ENCODE measurements at places on chromosomes 13 and 19. TPM values are rescaled to one million over a fixed set of nuclear protein-coding genes. Genes with fewer than 3 reads are reported as not detected.

DNA sequence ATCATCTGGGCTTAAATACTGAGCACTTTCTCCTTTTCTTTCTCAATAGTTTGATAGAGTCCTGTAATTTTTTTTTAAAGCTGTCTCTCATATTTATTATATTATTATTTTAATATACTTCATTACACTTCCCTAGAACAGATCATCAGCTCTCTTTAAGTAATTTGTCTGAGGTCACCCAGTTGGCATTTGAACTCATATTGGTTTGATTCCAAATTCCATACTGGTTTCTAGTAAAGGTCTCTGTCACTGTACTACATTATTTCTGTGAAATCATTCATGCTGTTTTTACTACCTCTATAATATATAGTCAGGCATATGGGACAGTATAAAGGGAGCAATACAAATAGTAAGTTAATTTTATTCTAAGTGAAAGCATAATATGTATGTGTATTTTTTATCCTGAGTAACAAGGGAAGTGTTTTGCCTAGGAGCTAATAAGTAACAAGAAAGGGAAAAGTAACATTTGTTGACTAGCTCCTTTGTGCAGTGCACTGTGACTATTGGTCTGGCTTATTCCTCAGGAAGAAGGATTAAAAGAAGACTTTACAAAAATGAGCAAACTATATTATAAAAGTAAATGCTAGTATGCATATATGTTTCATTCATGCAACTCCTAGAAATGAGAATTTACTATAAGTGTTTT is 14.3 kb downstream of the LPAR6 start:
- no peaks in the 10 kb centered on the region for H3K27me3 ChIP-seq
- H3K4me3 ChIP-seq = no peak overlapping the region
- DNase-seq = no peak

DNA sequence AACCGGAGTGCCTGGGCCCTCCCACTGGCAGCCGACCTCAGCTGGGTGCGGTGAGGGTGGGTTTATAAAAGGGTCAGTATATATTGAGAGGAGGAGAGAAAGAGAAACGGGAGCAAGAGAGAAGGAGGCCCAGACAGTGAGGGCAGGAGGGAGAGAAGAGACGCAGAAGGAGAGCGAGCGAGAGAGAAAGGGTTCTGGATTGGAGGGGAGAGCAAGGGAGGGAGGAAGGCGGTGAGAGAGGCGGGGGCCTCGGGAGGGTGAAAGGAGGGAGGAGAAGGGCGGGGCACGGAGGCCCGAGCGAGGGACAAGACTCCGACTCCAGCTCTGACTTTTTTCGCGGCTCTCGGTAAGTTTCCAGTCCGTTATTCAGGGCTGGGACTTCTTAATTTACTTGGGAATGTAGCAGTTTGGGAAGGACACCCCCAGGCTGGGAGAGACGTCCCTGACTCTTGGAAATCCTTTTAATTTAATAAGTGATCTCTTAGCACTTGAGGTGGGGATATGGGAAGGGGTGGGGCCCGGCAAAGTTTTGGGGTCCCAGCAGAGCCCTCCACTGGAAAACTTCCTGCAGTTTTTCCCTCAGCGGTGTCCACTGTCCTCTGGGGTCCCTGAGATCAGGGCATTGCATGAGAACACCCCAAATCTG is at the start of gene EMP3:
EMP3 (plus strand) TSS at position 288 of the 646 bp plus-strand sequence. CDS start 1,293 bp downstream, outside the sequence.
- H3K4me3 ChIP-seq = peak within 1 kb of the TSS; percentile 40
- peaks cover 89% of the 10 kb centered on the region for H3K4me1 ChIP-seq

GRCh38 chr13:66214467-66214866 is 1015.7 kb downstream of the PCDH9 start:
- no peaks in the 10 kb centered on the region for H3K27me3 ChIP-seq
- no peaks in the 10 kb centered on the region for H3K36me3 ChIP-seq
- no peak overlapping the region for H3K27ac ChIP-seq
- no peak overlapping the region for H3K4me3 ChIP-seq
- H3K4me1 ChIP-seq = no peaks in the 10 kb centered on the region
- DNase-seq = no peak

DNA sequence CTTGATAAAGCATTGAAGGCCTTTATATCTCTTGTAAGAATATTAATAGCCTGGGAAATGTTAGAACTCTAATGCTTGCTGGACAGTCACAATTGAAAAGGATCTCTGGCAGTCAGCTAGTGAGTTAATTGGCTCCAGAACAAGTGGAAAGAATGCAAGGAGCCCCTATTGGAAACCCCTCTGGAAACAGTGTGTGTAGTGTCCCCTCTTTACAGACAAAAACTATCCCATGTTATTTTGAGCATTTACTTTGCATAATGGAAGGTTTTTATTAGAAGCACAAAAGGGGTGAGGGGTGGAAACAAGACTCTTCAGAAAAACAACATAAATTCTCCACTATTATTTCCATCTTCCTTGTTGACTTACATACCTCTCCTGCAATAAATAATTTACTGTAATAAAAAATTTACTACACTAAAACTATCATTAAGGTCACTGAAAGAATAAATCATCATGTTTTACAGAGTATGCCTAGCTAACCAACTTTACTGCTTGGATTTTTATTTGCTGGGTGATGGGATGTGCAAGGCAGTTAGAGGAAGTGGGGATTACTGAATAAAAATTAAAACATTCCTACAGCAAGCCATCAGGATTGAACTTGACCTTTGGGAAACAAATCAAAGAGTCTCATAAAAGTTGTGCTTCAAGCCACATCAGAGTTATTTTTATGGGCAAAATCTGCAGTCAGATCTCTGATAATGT is 610.4 kb downstream of the TBC1D4 start:
- H3K4me3 ChIP-seq = no peak overlapping the region
- H3K36me3 ChIP-seq = no peaks in the 10 kb centered on the region
- H3K27ac ChIP-seq = no peak overlapping the region

DNA sequence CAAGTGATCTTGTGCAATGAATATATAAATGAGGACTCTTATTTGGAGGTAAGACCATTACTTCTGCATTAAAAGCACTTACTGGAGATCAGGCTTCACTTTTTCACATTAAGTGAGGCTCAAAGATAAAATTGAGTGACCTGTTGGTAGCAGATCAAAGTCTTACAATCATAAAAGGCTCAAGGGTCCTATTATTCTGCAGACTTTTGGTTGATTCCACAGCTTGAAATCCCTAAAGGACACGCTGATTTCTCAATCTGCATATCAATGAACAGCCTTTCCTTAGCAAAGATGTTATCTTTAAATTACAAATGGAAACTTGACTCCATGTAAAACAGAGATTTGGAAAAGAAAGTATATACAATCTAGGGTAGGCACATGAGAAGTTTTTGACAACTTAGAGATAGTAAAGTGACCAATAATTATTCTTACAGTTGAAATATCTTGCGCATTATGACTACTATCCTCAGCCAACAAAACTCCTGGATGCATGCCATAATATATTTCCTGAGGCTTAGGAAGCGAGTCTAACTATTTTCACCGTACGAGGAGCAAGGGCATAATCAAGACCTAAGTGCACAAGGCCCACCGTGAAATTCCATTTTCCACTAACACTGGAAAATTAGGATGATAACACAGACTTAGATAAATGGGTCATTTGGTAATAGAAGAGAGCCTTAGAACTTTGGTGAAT is 640.7 kb downstream of the LIG4 start:
- no peak overlapping the region for H3K4me3 ChIP-seq
- DNase-seq = no peak
- no peak overlapping the region for H3K27ac ChIP-seq
- H3K36me3 ChIP-seq = no peaks in the 10 kb centered on the region
- no peaks in the 10 kb centered on the region for H3K4me1 ChIP-seq

- no peaks in the 10 kb centered on the region for H3K36me3 ChIP-seq
- no peak overlapping the region for H3K27ac ChIP-seq
- H3K27me3 ChIP-seq = no peaks in the 10 kb centered on the region
Observed at GRCh38 chr19:29563486-29564101, 37.8 kb downstream of the VSTM2B start.

DNA sequence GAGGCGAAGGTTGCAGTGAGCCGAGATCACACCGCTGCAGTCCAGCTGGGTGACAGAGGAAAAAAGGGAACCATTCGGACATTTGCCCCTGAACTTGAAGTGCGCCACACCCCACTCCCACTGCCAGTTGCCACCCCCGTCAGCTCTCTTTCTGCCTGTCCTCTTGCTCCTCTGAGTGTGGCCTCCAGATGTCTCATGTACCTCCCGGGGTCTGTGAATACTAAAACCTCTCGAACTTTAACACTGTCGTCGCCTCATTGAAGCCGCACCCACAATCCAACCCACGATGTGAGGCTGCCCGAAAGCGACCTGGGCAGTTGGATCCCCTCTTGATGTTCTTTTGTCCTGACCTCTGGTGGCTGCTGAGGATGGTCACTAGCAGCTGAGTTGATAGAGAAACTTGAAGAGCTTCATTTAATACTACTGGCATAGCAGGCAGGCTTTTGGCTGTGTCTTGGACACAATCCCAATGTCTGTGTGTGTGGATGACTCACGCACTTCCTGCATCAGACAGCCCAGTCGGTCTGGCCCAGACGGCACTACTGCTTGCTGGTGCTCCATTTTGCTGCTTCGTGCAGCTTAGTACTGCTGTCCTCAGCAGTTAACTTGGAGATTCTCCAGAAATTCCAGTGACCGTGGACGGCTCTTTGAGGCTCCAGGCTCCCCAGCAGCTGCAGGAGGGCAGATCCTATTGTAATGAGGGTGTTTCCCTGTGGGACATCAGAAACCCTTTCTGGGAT is 4.2 kb downstream of the FPR3 start:
- peak overlapping the region; percentile 79 for H3K27ac ChIP-seq
- no peaks in the 10 kb centered on the region for H3K27me3 ChIP-seq
- DNase-seq = peak; percentile 89
- H3K4me3 ChIP-seq = no peak overlapping the region
- peaks cover 48% of the 10 kb centered on the region for H3K4me1 ChIP-seq
- H3K36me3 ChIP-seq = no peaks in the 10 kb centered on the region

DNA sequence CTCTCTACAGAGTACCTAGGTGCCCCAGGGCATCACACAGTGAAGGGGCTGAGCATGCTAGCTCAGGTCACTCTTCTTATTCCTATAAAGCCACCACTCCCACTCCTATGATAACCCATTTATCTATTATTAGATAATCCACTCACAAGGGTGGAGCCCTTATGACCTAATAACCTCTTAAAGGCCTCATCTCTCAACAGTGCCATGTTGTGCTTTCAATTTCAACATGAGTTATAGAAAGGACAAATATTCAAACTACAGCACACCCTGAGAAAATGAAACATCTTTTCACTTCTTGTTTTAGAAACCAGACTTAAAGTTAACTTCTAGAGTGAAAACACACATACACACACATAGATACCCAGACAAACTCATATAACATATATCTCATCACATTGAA is 1494.9 kb upstream of the MIR17HG start:
- no peaks in the 10 kb centered on the region for H3K36me3 ChIP-seq
- H3K27ac ChIP-seq = no peak overlapping the region
- no peaks in the 10 kb centered on the region for H3K27me3 ChIP-seq
- DNase-seq = no peak

GRCh38 chr13:89541091-89542030 is 1806.1 kb upstream of the MIR17HG start:
- no peaks in the 10 kb centered on the region for H3K27me3 ChIP-seq
- no peaks in the 10 kb centered on the region for H3K4me1 ChIP-seq
- no peak overlapping the region for H3K27ac ChIP-seq
- no peaks in the 10 kb centered on the region for H3K36me3 ChIP-seq
- no peak for DNase-seq

- H3K36me3 ChIP-seq = no peaks in the 10 kb centered on the region
- peak overlapping the region; percentile 80 for H3K27ac ChIP-seq
Observed at GRCh38 chr19:2984215-2984528, 6.8 kb downstream of the TLE6 start.

DNA sequence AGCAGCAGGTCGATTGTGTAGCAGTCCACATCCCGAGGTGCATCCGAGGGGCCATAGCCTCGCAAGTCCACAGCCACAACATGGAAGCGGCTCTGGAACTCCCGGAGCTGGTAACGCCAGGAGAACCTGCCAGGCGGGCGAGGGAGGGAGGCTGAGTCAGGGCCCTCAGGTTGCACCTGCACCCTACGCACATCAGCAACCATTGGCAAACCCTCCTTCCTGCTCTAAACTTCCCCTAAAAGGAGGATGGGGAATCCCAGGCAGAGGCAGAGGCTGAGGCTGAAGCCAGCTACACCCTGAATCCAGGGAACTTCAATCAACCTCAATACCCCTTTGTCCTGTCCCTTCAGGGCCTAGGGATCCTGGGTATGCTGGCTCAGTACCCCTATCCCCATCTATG is 977 bp downstream of the EPHX3 start:
- no peaks in the 10 kb centered on the region for H3K36me3 ChIP-seq
- no peak overlapping the region for H3K27ac ChIP-seq
- peaks cover 19% of the 10 kb centered on the region for H3K4me1 ChIP-seq
- no peak overlapping the region for H3K4me3 ChIP-seq

DNA sequence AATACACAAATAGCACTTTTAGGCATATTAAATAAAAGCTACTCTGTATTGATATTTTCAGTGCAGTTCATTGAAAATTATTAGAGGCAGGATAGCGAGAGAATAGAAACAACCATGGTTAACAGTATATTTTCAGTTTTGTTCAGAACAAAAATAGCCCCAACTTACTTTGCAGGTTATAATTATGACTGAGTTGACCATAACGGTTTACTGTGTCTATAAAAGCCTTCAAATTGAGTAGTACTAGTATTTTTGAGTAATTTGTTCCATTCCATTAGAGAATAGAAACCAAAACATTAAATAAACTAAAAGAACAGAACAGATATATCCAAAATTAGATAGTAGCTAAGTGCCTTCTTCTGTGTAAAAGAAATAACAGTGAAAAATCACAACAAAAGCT is 1108.4 kb upstream of the PCDH20 start:
- DNase-seq = no peak
- H3K4me3 ChIP-seq = no peak overlapping the region
- no peaks in the 10 kb centered on the region for H3K27me3 ChIP-seq

- H3K27ac ChIP-seq = peak within 1 kb of the TSS; percentile 93
- no peaks in the 10 kb centered on the region for H3K27me3 ChIP-seq
- H3K36me3 ChIP-seq = peaks cover 8% of the 10 kb centered on the region
- peak; percentile 96 for DNase-seq
Observed at GRCh38 chr13:32538621-32539246, at the start of gene N4BP2L2. Gene N4BP2L2, minus strand, starts transcription at chr13:32538795. Its CDS starts 1,768 bp downstream, at chr13:32537027.

DNA sequence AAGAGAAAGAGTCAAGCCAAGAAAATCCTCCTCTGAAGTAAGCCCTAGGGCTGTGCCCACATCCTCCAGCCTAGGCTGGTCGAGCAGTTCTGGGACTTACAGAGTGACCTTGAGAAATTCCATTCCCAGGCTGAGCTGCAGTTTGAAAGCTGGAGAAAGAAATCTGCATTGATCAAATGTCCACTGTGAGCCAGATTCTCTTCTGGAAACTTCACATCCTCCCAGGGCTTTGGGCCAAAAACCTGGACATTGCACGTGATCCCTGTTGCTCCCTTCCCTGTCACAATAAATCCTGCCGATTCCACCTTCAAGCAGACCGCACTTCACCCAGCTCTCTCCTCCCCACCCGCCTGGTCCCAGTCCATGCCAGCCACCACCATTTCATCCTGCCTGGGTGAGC is 15.7 kb downstream of the TMEM143 start:
- H3K27ac ChIP-seq = peak overlapping the region; percentile 9
- peaks cover 3% of the 10 kb centered on the region for H3K4me1 ChIP-seq
- H3K36me3 ChIP-seq = peaks cover 2% of the 10 kb centered on the region
- H3K27me3 ChIP-seq = no peaks in the 10 kb centered on the region
- no peak overlapping the region for H3K4me3 ChIP-seq

- no peak overlapping the region for H3K27ac ChIP-seq
- no peaks in the 10 kb centered on the region for H3K36me3 ChIP-seq
- no peaks in the 10 kb centered on the region for H3K4me1 ChIP-seq
- H3K27me3 ChIP-seq = no peaks in the 10 kb centered on the region
- no peak overlapping the region for H3K4me3 ChIP-seq
Observed at GRCh38 chr13:42959615-42960014, 32.4 kb downstream of the EPSTI1 start.

The TLE2 gene
- polyA plus RNA-seq = 41.4 TPM

The ZNF625 gene
- 1.7 TPM for polyA plus RNA-seq

The NDUFB7 gene
- polyA plus RNA-seq = 1,747 TPM

The LRRC63 gene
- not detected for polyA plus RNA-seq

The ACP7 gene
- not detected for polyA plus RNA-seq

The CLEC17A gene
- not detected for polyA plus RNA-seq

The ZNF432 gene
- polyA plus RNA-seq = 8.0 TPM

Data from heart left ventricle (tissue), 16 donors.